ENCODE measurements at places on chromosomes 3 and 15.

GRCh38 chr15:100336061-100336460 lies 5.7 kb downstream of the ADAMTS17 start:
- no peak for DNase-seq

GRCh38 chr3:46571684-46572083 lies 5.6 kb upstream of the LRRC2 start:
- no peak for DNase-seq

DNA sequence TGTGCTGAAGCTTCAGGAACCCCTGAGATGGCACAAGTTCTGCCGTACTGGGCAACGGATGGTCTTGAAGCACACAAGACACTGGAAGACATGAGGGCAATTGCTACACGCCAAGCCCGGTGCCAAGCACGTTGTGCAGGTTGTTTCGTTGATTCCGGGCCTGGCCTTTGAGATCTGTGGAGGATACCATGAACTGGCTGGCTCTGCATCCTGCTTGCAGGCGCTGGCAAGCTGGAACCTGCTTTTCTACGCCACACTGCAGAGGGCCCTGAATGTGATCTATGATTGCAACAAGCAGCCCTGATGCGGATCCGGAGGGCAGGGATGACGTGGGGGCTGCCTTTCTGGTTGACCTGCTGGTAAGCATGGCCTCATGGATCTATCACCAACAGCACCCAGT lies 262.5 kb upstream of the ATP10A start:
- no peak for DNase-seq

DNA sequence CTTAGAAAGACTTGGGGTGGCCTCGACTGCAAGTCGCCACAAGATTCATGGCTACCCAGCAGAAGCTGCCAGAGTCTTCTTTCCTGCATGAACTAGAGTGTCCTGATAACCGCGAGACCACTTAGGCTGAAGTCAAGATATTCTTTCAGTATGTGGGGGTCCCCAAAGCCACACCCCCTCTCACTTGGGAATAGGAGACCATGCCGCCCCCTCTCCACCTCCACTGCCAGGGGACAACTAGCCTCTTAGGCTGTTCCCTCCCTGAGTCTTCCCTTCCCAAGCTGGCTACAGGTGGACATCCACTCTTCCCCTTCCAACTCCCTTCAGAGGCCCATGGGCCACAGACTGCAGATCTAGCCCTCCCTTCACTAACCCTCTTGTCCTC lies 1.3 kb upstream of the CCDC12 start:
- no peak for DNase-seq

GRCh38 chr3:35745351-35745750 lies 106.0 kb downstream of the ARPP21 start:
- DNase-seq = no peak

GRCh38 chr3:16060358-16060852 lies 114.1 kb upstream of the GALNT15 start:
- DNase-seq = no peak

DNA sequence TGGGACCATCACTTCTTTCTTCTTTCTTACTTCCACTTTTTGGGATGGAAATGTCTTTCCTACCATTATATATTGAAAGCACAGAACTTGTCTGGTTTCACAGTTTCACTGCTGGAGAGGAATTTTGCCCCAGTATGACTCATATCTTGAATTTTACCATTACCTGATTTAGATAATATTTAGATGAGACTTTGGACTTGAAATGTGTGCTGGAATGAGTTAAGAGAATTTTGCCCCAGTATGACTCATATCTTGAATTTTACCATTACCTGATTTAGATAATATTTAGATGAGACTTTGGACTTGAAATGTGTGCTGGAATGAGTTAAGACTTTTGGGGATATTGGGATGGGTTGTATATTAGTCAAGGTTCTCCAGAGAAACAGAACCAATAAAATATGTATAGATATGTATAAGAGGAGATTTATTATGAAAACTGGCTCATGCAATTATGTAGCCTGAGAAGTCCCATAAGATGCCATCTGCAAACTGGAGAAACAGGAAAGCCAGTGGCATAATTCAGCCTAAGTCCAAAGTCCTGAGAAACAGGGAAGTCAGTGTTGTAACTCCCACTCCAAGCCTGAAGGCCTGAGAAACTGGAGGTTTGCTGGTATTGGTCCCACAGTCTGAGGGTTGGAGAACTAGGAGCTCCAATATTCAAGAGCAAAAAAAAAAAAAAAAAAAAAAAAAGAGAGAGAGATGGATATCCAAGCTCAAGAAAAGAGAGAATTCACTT lies 1029.2 kb downstream of the EPHA3 start:
- DNase-seq = no peak

- no peak for DNase-seq
Measured at GRCh38 chr15:40918799-40919392, 10.2 kb upstream of the DLL4 start.

GRCh38 chr3:141091426-141091825 lies 40.3 kb downstream of the SPSB4 start:
- DNase-seq = no peak

GRCh38 chr3:127074900-127075360 lies 92.0 kb downstream of the PLXNA1 start:
- peak; percentile 33 for DNase-seq

GRCh38 chr3:193801097-193801496 lies 208.1 kb downstream of the OPA1 start:
- no peak for DNase-seq

DNA sequence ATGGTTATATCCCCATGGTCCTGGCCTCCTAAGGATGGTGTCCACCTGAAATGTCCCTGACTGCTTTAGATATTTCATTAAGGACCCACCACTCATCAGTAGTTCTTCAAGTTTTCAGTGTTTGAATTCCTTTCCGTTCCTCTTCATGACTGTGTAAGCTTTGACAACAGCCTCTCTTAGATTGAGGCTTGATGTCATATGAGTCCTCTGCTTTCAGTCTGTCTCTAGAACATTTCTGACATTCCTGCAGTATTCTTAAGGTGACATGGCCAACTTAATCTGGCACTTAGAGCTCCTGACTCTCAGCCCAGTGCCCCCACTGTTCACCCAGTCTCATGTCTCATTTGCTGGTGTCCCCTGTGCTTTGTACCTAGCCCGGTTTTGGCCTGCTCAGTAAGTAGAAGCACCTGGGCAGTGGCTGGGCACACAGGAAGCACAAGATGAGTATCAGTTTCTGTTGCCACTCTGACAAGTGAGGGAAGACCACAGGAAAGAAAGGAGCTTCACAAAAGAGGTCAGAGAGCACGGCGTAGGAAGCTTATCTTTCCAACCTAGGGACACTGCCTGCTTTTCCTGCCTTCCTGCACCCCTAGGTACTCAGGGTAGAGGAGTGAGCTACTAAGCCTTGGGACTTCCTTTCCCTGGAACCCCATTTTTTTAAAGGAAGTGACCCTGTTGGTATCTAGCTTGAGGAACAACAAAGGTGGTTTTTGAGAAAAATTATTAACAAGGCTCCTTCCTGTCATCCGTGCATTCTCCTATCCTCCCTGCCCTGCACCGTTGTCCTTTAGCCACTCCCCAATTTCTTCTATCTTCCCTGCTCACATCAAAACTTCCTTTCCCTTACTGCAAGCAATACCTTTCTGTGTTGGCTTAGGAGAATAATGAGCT lies 103.1 kb downstream of the KLHL25 start:
- no peak for DNase-seq

- no peak for DNase-seq
Measured at GRCh38 chr3:45944830-45945620, 1.8 kb downstream of the CXCR6 start.

DNA sequence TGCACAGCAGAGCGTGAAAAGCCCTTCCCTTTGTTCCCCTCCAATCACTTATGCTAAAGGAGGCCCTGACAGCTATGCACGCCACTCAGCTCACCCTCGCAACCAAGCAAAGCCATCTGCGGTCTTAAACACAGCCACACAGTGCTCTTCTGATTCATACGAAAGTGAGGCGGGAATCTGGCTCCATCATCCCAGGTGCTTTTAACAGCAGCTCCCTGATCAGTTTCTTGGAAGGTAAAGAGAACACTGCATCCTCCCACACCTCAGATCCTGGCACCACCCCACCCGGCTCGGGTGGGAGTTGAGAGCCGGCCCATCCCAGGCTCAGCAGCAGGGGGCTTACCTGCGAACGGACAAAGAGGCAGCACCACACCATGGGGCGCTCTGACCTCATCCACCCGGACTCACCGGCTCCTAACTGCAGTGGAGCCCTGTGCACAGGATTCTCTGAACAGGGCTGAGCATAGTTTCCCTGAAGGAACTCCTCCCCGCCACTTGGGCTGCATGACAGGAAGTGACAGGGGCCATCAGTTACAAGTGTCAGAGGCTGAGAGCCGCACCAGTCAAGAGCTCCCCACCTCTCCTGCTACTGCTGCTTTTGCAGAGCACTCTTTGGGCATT lies 114.3 kb upstream of the ARHGEF3 start:
- peak; percentile 28 for DNase-seq

DNA sequence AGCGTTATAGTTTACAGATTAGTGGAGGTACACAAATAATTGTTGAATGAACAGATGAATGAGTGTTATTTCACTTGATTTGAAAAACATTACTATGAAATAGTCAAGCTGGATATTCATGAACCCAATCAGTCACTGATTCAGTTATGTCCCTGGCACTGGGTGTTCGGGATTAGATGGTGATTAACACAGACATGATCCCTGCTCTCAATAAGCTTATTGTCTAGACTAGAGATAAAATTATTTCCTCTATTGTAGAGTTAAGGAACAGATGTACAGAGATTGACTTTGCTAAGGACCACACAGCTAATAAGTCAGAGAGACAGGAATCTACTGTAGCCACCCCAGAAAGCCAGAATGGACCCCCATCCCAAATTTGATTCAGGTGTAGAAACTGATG lies 963 bp downstream of the GRAMD1C start:
- no peak for DNase-seq

- DNase-seq = no peak
Measured at GRCh38 chr15:35934383-35935049, 388.6 kb upstream of the DPH6 start.

GRCh38 chr3:121948641-121949040 lies 54.4 kb downstream of the SLC15A2 start:
- DNase-seq = no peak

- no peak for DNase-seq
Measured at GRCh38 chr3:179942553-179943075, 94.1 kb downstream of the PEX5L start.

DNA sequence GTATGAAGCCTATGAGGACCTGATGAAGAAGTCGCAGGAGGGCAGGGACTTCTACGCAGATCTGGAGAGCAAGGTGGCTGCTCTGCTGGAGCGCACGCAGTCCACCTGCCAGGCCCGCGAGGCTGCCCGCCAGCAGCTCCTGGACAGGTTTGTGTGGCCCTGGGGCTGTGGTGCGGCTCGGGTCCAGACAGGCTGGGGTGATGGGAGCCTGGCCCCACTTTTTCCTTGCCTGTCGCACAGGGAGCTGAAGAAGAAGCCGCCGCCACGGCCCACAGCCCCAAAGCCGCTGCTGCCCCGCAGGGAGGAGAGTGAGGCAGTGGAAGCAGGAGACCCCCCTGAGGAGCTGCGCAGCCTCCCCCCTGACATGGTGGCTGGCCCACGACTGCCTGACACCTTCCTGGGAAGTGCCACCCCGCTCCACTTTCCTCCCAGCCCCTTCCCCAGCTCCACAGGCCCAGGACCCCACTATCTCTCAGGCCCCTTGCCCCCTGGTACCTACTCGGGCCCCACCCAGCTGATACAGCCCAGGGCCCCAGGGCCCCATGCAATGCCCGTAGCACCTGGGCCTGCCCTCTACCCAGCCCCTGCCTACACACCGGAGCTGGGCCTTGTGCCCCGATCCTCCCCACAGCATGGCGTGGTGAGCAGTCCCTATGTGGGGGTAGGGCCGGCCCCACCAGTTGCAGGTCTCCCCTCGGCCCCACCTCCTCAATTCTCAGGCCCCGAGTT lies 29.0 kb downstream of the PTPN23 start:
- DNase-seq = no peak

DNA sequence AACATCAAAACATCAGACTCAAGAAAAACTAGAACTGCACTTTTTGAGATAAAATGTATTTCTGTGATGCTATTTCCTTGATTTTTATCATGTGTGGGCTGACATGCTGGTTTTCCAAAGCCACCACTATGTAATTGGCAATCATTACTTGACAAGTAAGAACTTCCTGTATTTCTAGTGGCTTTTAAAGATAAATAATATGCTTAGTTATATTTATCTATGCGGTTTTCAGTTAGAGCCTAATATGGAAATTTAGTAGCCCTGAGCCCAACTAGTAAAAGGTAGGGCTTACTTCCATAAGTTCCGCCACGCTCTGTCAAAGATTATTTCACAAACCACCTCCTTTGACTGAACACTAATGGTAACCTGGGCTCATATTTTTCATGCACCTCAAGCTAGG lies 91.6 kb downstream of the PPARG start:
- no peak for DNase-seq

DNA sequence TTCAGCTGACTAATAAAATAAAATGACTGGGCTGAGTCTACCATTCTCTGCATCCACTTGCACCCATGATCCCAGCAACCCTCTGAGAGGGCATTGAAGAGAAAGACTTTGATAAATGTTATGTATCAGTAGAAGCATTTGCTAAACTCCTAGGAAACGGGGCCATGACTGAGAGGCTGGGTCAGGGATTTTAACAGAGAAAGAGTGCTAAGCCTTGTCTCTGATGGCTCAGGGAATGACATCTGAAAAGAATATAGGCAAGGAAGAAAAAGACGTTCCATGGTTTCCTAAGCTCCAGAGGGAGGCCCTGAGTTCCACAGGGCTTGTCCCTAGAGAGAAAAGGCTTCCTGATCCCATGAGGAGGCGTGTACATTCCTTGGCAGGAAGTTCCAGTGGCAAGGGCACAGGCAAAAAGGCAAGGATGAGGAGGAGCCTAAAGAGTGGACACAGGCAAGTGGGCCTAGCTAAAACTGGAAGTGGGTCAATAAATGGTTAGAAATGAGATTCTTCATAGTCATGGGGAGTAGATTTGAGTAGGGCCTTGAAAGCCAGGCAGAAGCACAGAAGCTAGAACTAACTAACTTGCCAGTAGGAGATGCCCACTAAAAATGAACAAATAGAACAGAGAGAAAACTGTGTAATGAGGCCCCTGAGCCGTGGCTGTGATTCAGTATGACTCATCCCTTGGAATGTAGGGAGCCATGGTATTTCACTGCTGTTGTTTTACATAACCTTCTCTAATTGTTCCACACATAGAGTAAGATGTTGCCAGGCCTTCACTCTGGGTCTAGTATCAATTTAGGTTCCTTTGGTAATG lies 44.9 kb upstream of the MANF start:
- no peak for DNase-seq

DNA sequence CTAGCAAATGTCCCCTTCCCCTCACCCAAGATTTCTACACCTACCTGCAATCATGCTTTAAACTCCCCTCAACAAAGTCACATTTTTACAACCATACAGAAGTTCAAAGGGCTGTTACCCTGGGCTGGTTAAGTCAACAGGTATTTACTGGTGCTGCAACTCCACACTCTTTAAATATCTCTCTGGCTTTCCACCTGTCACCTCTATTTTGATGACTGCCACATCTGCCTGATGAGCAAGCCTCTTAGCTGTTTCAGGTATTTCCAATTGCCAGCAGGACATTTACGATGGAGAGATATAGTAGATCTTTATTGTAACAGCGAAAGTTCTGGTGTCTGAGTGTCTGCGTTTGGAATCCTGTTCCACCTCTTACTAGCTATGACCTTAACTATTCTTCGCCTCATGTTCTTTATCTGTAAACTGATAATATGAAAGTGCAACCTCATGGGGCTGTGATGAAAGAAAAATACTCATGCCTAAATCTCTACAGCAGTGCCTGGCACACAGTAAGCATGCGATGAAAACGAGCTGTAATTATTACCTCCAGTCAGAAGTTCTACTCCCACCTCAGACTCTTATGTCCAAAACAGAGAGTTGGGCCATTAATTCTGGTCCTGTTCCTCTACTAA lies 44.2 kb upstream of the TPM1 start:
- no peak for DNase-seq

Measured in NCI-H510A (cell line).